ENCODE measurements at places on chromosomes 7 and 10.

- no peak for DNase-seq
These were observed 45.8 kb downstream of the GPR85 start for GRCh38 chr7:113040849-113041248.

- DNase-seq = no peak
These were observed 492.5 kb downstream of the XPNPEP1 start for GRCh38 chr10:109430799-109431198.

- DNase-seq = no peak
These were observed 40.1 kb downstream of the ELMO1 start for GRCh38 chr7:37408291-37409228.

GRCh38 chr10:24681572-24682088 lies 42.1 kb downstream of the ARHGAP21 start:
- DNase-seq = no peak

GRCh38 chr10:18713077-18713476 lies 53.8 kb downstream of the ARL5B start:
- DNase-seq = no peak

- no peak for DNase-seq
These were observed 20.2 kb downstream of the WIPF3 start for GRCh38 chr7:29826530-29826822.

GRCh38 chr7:152406491-152406890 lies 29.3 kb downstream of the KMT2C start:
- DNase-seq = no peak

GRCh38 chr10:54133203-54133602 lies 667.8 kb downstream of the PCDH15 start:
- DNase-seq = no peak

GRCh38 chr7:45873355-45873754 lies 473 bp upstream of the CCDC201 start:
- peak; percentile 40 for DNase-seq

DNA sequence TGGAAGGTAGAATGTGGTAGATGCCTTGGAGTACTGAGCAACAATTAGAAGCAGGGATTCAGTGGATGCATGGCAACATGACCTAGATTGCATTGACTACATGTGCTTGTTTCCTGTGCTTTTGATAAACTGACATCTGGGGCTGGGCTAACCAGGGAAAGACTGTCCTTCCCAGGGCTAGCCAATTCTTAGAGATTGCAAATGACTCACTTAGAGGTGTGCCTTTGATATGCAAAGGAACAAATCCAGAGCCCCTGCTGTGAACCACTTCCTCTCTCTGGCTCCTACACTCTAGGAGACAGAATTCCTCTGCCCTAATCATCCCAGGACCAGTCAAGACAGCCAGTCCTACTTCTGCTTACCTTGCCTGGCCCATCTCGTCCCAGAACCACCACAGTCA lies 651.5 kb downstream of the LRMDA start:
- no peak for DNase-seq

DNA sequence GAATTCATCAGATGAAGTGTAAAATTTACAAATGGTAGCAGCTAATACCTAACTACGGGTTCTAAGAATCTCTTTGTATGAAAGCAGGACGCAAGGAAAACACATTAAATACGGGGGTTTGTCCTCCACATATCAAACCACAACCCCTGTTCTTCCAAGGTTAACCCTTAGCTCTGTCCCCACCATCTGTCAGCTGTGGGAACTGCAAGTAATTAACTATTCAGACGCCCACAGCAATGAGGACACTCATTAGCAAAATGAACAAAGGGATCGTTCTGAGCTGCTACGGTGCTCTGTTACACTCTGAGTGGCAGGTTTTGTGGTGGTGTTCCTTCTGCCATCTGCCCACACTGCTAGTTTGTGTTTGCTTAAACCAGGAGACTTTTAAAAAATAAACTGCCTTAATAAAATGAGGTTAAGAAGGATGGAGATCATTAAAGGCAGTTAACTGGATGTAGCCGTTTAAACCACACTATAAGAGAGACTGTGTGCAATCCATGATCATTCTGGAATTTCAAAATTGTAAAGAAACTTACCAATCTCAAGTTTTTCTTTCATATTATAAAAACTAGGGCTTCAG lies 51.4 kb downstream of the C10orf67 start:
- peak; percentile 33 for DNase-seq

GRCh38 chr10:114694062-114694461 lies 36.0 kb upstream of the ABLIM1 start:
- DNase-seq = no peak

DNA sequence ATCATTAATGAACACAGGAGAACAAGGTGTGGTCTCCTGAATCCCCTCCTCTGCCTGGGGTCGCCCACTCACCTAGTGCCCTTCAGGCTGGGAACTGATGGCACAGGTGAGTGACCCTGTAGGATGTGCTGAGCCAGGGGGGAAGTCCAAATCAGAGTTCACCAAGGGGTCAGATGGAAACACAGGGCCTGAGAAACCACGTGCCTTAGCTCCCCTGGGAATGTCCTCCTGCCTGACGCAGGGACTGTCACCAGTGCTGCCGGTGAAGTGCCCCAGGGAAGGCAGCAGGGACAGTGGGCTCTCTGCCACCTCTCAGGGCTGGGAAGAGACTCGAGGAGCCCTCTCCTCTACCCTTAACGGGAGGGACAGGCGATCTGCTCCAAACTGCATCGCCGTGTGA lies 5.8 kb upstream of the PYROXD2 start:
- no peak for DNase-seq

- DNase-seq = no peak
These were observed 234.8 kb downstream of the AGMO start for GRCh38 chr7:15327001-15327400.

DNA sequence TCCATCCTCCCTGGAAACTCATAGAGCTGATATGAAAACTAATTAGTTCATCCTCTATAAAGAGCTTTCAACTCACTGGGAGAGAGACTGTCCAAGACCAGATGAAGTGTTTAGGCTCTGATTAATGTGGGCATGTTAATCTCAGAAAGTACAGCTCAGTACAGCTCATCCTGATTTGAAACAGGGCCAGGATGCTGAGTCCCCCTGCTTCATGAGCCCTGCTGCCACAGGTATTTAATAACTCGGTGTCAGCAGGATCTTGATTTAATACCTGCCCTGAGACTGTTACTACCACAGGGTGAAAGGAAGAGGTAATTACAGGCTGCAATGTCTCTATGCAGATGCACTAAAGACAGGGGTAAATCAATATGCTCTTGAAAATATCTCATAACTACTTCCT lies 10.8 kb downstream of the LMOD2 start:
- no peak for DNase-seq

DNA sequence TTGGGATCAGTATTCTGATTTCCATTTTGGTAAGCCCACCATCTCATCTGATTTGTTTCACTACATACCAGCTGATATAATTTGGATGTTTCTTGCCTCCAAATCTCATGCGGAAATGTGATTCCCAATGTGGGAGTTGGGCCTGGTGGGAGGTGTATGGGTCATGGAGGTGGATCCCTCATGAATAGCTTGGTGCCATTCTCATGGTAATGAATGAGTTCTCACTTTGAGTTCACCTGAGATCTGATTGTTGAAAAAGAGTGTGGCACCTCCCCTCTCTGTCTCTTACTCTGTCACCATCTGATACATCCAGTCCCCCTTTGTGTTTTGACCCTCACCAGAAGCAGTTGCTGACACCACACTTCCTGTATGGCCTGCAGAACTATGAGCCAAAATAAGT lies 347.3 kb downstream of the ARL4A start:
- DNase-seq = no peak

- no peak for DNase-seq
These were observed 171.9 kb downstream of the OTUD1 start for GRCh38 chr10:23610626-23611307.

DNA sequence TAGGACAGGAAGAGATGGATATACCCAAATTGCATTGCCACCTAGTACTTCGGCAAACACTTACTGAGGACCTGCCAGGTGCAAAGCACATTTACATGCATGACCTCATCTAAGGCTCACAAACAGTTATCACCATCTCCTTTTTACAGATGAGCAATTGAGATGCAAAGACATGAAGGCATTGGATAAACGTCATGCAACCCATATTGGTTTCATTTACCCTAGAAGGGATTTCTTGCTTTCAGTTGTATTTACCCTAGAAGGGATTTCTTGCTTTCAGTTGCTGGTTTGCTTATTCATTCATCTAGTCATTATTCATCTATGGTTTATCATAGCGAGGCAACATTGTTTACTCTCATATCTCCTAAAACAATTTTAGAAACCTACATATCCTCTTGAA lies 52.2 kb downstream of the STEAP1B start:
- peak; percentile 95 for DNase-seq

Measured in NCI-H2029 (cell line).